ENCODE measurements at places on chromosomes 7 and 10.

DNA sequence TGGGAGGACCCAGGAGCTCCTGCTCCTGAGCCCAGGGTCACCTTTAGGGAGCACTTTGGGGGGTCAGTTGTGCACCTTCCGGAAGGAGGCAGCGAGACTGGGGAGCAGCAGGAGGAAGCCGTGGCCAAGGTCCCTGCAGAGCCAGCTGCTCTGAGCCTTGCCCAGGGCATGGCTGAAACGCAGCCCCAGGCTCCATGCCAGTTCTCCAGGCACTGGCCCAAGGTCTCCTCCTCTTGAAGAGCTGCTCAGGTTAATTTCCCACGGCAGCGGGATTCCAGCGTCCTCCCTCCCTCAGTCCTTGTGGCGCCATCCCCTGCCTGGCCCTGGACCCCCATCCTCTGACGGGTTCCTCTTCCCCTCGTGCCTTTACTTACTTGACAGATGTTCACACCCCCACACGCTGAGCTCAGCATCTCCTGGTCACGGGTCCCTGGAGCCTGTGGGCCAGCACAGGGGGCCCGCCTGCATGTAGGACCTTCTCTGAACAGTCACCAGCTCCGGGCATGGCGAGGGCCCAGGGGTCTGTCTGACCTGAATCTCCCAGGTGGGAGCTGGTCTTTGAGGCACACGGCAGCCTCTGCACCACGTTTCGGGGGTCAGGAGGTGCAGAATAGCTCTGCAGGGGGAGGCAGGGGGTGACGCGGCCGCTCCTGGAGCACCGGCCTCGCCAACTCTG is 16.7 kb upstream of the CFAP46 start:
- no peak for DNase-seq

GRCh38 chr7:148983200-148984146 is 44.8 kb downstream of the PDIA4 start:
- DNase-seq: peak; percentile 57

DNA sequence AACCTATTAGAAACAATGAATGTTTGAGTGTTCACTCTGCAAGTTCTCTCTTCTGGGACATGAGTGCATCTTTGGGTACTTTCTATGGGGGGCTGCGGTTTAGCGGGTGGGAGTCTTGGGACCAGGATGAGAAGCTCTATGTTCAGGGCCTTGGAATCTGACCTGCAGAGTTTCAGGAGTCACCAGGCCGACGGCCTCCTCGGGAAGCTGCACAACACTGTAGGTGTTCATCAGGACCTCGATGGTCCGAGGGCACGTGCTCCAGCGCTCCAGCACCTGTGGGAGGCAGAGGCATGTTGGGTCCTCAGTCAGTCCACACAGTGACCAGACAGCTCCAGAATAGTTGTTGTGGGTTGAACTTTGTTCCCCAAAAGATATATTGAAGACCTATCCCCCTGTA is 8.9 kb upstream of the GBX1 start:
- DNase-seq: no peak

- no peak for DNase-seq
Observed at GRCh38 chr10:68086011-68086410, 10.9 kb upstream of the HERC4 start.

DNA sequence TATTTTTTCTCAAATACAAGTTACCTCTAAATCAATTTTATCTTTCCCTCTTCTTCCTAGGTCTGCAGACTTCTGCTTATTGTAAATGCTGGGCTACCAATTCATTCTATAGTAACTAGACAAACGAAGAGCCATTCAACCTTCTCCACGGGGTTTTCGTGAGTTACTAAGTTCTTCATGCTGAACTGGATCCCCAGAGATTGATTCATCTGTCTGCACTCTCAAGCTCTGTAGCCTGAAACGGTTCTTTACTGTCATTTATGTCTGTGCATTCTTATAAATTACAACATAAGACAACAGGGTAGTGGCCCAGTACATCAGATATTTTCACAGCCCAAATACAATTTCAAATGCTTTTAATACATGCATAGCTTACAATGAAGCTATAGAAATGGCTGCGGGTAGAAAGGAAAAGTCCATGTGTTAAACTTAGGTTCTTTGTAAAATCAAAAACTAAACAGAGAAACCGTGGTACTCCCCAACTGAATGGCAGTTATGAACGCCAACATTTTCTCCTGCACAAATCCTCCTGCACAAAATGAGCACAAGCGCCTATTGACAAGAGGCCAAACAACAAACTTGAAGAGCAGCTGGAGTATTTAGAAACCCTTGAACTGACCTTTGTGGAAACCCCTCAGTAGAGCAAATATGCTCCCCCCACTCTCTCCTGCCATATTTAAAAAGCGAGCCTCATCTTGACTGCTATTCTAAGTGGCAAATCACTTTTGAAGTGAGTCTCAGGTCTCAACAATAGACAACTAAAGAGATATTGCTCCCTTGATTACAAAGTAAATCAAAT is 20.7 kb downstream of the LAMB1 start:
- no peak for DNase-seq

GRCh38 chr7:21543528-21544302 is 876 bp downstream of the DNAH11 start:
- no peak for DNase-seq

- no peak for DNase-seq
Observed at GRCh38 chr10:23081891-23082290, 13.5 kb upstream of the MSRB2 start.

DNA sequence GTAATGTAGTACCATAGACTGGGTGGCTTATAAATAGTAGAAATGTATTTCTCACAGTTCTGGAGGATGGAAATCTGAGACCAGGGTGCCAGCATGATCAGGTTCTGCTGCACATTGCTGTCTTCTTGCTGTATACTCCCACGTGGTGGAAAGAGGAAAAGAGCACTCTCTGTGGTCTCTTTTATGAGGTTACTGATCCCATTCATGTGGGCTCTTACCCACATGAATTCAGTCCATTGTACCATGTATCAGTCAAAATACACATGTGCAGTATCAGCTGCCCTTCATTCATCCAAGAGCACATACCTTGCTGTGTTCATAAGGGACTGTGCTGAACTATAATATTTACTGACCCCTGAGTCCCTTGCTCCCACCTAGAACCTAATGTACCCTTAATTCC is 17.1 kb downstream of the PNLIPRP2 start:
- no peak for DNase-seq

DNA sequence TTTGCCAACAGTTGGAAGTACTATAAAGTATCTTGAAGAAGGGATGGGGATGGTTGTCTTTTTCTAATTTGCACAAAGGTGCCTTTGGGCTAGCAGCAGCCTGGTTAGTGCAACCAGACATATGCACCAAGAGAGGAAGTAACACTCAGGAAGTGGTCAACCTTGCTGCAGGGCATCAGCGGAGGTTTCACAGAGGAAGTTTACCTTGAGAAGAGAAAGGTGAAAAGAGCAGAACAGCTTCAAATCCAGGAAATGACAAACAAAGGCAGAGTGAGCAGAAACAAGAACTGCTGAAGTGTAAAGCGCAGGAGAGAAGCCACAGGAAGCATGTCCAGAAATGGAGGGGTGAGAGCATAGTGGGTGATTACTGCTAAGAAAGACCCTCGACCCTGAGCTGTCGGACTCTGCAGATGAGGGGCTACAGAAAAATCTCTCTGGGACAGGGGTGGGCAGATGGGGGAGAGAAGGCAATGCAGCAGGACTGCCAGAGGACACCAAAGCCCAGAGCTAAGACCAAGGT is 66.9 kb downstream of the STK17A start:
- DNase-seq: no peak

GRCh38 chr10:129658376-129659072 is 191.5 kb downstream of the MGMT start:
- no peak for DNase-seq

DNA sequence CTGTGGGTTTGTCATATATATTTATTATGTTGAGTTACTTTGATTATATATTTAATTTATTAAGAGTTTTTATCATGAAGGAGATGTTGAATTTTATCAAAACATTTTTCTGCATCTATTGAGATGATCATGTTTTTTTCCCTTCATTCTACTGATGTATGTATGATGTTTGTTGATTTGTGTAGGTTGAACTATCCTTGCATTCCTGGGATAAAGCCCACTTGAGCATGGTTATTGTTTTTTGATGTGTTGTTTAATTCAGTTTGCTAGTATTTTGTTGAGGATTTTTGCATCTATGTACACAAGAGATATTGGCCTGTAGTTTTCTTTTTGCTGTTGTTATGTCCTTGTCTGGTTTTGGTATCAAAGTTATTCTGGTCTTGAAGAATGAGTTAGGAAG is 31.1 kb downstream of the SCART1 start:
- DNase-seq: no peak

- no peak for DNase-seq
Observed at GRCh38 chr10:119325131-119325530, 117.8 kb downstream of the GRK5 start.

DNA sequence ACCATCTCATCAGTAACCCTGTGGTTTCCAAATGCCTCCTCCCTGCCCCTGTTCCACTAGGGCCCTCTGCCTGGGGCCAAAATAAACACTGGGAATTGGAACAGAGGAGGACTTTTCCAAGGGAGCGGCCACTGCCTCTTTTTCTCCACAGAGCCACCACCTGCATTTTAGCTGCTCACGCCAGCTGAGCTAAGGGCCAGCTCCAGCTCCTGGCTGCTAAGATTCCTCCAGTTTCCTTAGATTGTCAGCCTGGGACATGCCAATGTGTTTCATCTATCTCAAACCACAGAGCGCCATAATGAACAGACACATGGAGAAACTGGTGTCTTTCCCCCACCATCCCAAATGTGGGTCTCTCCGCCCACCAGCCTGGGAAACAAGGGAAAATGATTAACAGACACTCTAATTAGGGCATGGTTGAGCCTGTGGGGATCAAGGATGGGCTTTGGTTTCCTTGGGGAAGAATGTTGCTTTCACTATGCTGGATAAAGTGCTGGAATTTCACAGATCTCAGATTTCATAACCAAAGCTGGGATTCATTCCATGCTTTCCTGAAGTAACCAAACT is 52.2 kb downstream of the ASB13 start:
- no peak for DNase-seq

GRCh38 chr10:11869219-11869618 is 46.1 kb downstream of the PROSER2 start:
- no peak for DNase-seq

DNA sequence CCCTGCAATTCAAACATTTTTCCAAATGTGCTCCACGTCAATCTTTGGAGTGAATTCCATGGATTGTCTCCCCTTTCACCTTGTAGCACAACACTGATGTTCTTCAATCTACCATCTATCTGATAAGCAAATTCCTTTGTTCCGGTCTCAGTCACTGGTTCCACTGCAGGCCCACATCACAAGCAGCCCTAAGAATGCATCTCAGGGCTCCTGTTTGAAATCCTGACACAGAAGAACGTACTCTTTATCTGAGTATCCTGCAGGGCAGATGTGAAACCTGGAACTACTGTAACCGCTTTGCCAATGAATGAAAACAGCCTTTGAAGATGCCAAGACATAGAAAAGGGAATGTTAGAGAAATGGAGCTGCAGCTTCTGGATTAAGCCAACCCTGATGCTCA is 62.9 kb upstream of the FAM133B start:
- DNase-seq: no peak

DNA sequence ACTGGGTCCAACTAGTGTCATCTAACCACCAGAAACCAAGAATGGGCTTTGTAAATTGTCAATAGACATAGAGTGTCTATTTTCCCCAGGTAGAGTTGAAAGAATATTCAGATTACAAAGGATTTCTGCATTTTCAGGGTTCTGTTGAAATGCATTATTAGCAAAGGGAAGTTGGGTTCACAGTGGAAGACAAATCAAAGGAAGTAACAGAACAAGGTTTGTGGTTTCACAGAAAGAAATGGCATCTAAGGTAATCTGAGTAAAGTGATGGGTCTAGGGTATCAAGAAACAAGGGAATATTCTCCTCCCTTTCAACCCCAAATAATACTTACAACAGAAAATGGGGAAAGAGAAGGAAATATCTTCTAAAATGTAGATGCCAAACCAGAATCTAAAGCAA is 25.8 kb downstream of the CEP41 start:
- no peak for DNase-seq

- no peak for DNase-seq
Observed at GRCh38 chr7:117675497-117676435, 195.9 kb downstream of the CFTR start.

DNA sequence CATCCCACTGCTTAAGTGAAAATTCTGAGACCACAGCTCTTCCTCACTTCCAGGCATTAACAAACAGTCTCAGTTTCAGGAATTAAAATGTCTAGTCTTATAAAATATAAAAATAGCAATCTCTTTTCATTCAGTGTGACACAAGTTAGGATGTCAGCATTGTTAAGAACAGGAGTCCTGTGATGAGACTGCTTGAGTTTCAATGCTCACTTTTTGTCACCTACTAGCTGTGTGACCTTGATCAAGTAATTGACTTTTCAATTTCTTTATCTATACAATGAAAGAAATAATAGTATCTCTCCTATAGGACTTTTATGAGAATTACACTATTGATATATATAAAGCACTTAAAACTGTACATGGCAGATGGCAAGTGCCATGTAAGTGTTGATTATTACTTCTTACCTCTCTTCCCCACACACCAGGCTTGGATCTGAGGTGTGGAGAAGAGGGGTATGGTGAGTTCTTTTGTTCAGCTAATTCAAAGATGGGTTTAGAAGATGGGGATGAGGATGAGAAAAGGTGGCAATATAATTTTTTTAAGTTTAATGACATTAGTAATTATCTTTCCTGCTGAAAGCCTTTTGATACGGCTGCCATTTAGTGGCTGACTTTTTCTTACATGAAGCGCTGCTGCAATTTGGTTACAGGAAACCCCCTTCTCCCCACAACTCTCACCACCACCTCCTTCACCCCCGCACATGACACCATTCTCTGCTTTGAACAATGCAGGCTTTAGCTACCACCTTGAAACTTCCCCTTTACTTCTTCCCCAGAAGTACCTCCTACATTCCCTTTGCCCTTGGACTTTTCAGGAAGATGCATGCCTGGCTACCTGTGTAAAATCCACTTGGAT is 20.8 kb upstream of the HYAL4 start:
- DNase-seq: no peak

DNA sequence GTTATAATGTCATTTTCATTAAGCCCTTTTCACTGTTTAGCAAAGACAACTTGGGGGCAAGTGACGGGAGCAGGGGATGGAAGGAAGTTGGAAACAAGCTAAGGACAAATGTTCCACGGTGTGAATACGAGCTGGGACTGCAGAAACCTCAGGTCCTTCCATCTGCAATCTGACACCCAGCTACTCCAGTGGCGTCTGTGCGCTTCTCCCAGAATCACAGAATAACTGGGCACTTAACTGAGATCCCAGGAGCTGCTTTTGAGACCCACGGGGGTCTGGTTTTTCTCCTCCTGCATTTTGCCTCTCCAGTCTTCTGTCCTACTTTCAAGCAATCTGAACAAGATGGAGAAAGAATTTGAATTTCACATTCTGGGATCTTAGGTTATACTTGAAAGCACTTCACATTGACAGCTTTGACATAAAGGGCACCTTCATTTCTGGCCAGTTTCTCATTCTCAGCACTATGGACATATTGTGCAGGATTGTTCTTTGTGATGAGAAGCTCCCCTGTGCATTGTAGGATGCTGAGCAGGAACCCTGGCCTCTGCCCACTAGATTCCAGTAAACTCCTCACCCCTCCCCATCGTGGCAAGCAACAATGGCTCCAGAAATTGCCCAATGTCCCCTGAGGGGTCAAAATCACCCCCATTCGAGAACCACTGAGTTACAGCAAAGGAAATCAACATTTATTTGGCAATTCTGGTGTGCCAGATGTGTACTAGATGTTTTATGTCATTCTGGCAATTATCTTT is 194.1 kb downstream of the CACNB2 start:
- DNase-seq: no peak
